ENCODE measurements at places on chromosomes 6 and 20. TPM values are rescaled to one million over a fixed set of nuclear protein-coding genes. Genes with fewer than 3 reads are reported as not detected.

BTN1A1 gene
- not detected for polyA plus RNA-seq

LIN28B gene
- polyA plus RNA-seq = not detected

RNF182 gene
- 1.9 TPM for polyA plus RNA-seq

SLC17A5 gene
- polyA plus RNA-seq = 13.2 TPM

VSTM2L gene
- polyA plus RNA-seq = 1.2 TPM
